ENCODE measurements at places on chromosomes 11 and 22.

- no peak for DNase-seq
Observed at GRCh38 chr11:69252490-69252837, 41.5 kb upstream of the MYEOV start.

- no peak for DNase-seq
Observed at GRCh38 chr22:50058906-50059880, 1.1 kb upstream of the TTLL8 start.

- DNase-seq: no peak
Observed at GRCh38 chr11:128188346-128189004, 398.9 kb downstream of the ETS1 start.

- DNase-seq: no peak
Observed at GRCh38 chr11:31643857-31644256, 134.3 kb downstream of the ELP4 start.

- DNase-seq: peak; percentile 73
Observed at GRCh38 chr22:36332623-36333332, 55.0 kb downstream of the MYH9 start.

- DNase-seq: no peak
Observed at GRCh38 chr11:23990346-23991164, 506.3 kb upstream of the LUZP2 start.

DNA sequence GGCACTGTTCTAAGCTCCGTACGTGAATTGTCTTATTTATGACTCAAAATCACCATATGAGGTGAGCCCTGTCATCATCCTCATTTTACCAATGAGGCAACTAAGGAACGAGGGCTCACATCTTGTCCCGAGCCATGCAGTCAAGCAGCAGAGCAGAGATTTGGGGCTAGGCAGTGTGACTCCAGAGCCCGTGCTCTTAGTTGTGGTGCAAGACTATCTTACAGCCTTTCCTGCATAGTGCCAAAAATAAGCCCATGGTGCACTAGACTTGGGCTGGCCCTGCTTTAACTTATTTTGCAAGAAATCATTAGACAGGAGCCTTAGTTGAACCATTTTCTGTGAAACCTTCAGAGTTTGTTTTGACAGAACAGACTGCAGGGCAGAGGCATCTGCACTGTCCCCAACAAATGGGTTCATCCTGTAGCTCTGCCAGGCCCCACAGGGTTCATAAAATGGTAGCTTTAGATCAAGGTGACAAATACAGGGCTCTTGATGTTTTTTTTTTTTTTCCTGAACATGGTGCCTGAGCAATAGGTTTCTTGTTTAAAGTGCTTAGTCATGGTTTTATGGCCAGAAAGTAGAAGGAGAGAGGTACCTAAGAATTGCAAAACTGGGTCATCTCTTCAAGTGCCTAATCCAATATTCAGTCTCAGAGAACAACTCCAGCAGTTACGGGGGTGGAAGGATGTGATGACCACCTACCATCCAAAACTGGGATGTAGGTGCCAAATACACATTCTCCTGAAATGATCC lies 56.6 kb downstream of the BMAL1 start:
- no peak for DNase-seq

GRCh38 chr22:39308614-39309363 lies 10.6 kb downstream of the RPL3 start:
- DNase-seq: no peak

DNA sequence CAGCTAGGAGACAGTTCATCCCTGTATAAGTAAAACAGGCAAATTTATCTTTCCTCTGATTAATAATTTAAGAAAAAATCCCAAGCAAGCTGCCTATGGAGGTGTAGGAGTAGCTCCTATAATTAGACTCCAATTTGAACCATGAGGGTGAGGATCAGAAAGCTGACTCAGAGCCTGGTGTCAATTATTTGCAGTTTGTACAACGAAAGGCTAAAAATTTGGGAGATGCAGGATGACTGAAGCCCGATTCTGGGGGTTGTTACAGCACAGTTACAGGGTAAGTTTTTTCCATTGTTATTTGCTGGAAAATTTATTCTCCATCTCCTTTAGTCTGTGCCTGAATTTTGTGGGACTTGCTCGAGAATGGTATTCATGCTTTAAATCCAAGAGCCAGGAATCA lies 359.4 kb upstream of the CCDC90B start:
- DNase-seq: no peak

- no peak for DNase-seq
Observed at GRCh38 chr11:7651700-7652099, 21.6 kb downstream of the CYB5R2 start.

DNA sequence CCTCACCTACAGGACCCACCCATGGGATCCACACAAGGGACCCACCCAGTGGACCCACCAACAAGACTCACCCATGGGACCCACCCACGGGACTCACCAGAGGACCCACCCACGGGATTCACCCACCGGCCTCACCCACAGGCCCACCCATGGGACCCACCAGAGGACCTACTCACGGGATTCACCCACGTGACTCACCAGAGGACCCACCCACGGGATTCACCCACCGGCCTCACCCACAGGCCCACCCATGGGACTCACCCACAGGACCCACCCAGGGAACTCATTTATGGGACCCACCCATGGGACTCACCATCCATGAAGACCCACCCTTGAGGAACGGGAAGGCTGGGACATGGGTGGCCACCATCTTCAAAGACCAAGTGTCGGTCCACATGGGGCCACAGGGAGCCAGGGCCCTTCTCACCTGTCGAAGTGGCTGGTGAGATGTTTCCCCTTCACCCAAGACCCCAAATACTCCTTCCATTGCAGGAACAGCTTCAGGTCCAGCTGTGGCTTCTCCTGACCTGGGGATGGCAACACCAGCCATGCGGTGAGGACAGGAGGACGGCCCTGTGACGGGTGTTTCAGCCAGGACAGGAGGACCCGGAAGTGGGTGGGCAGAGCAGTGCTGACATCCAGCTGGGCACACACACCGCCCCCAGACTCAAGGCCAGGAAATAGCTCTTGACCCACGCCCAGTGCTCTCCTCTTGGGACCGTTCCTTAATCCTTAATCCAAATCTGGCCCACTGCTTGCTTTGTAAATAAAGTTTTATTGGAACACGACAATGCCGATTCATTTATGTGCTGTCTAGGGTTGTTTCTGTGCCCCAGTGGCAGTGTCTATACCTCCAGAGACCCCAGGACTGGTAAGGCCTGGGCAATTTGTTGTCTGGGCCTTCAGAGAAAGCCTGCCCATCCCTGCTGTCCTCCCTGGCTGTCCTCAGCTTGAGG lies 1005.1 kb downstream of the BRD1 start:
- no peak for DNase-seq

DNA sequence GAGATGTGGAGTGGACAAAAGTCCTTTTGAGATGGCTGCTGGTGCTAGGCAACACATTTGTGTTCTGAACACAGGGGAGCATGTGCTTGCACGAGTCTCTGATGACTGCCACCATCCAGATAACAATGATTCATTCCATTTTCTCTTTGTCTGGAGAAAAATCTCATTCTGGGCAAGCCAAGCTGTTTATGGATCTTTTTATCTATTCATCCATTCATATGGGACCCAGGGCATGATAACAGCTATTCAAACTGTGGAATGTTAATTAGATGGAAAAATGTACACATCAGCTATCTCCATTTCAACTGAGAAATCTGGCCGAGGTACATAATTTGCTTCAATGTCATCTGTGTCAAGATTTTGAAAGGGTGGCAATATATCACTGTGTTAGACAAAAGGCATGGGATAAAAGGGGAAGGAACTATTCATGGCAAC lies 117.5 kb upstream of the ZBED5 start:
- DNase-seq: no peak

GRCh38 chr11:985406-985805 lies 51.1 kb downstream of the MUC6 start:
- no peak for DNase-seq

Measured in activated naive CD8-positive, alpha-beta T cell treated with anti-CD3 and anti-CD28 coated beads for 36 hours (primary cell).